ENCODE measurements at places on chromosomes 2 and 18. TPM values are rescaled to one million over a fixed set of nuclear protein-coding genes. Genes with fewer than 3 reads are reported as not detected.

- peak; percentile 24 for DNase-seq
Observed at GRCh38 chr18:61333746-61334490, 688 bp downstream of the CDH20 start.

GRCh38 chr2:190679813-190680591 lies 31.1 kb downstream of the NAB1 start:
- no peak for DNase-seq

DNA sequence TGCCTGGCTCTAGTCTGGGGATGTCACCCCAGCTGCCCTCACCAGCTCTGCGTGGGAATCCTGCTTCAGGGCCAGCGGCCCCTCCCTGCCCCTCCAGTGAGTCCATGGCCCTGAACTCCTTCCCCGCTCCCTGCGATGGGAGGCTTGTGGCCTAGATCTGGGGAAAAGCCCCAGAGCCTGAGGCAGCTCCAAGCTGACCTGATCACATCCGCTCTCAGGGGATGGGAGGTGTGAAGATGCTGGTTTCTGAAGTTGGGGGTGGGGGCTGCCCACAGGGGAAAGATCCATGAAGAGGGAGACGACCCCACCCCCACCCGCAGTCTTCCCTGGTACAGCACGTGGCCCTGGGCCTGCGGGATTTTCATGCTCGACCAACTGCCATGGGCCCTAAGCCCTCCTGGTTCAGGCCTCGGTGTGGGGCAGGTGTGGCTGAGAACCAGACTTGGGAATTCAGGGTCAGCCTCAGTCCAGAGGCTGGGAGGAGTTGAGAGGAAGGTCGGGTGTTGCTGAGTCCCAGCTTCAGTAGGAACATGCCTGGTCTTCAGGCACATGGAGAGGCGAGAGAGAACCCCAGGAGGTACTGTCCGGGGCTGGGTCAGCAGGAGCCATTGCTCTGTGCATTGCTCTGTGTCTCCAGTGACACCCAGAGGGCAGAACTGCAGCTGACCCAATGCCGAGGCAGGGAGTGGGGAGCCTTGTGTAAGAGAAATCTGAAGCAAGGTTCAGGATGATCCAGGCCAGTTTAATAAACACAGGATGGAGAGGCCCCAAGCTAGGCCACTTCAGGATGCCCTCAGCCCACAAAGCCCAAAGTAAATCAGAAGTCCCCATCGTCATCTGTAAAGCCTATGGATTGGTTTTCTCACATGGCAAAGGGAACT lies 115.1 kb downstream of the CAPN13 start:
- DNase-seq, result peak; percentile 26

DNA sequence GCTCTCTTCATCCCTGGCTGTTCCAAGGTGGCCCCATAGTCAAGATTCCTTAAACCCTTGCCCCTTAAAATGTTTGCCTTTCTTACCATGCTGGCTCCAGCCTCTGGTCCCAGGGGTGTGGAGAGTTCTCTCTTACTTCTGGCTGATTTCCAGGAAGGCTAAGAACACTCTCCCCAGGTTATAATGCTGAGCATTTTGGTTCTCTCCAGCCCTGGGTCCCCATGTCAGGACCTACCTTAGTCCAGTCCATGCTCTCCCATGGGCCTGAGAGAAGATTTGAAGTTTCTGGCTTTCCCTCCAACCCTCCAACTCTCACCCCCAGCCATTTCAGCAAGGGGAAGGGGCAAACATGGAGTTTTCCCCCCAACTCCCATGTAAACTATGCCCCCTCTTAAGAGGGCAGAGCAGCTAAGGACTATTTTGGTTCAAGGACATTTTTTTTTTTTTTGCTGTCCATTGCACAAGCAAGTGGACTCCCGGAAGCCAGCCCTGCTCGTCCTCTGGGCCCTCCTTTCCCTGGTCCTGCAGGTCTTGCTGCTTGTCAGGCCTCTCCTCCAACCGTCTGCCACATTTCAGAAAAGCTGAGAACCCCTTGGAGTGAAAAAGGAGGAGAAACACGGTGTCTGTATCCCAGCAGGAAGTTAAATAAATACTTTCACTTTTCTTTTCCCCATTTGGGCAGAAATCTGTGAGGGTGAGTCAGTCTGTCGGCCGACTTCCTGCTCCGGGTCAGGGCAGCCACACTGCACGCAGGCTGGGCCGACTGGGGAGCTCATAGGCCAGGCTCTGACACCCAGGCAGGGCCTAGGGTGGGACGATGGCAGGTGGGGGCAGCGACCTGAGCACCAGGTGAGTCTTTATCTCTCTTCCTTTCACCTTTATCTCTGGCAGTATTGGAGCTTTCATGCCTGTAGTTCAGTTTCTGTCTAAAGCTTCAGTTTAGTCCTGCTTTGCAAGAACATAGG lies at the start of gene SP140L:
Gene SP140L, plus strand, starts transcription at position 741 of the 965 bp plus-strand sequence. Its CDS starts 77 bp downstream, at position 818.
- peak; percentile 81 for DNase-seq

GRCh38 chr2:237500681-237501424 lies 13.8 kb downstream of the MLPH start:
- DNase-seq, result peak; percentile 86

DNA sequence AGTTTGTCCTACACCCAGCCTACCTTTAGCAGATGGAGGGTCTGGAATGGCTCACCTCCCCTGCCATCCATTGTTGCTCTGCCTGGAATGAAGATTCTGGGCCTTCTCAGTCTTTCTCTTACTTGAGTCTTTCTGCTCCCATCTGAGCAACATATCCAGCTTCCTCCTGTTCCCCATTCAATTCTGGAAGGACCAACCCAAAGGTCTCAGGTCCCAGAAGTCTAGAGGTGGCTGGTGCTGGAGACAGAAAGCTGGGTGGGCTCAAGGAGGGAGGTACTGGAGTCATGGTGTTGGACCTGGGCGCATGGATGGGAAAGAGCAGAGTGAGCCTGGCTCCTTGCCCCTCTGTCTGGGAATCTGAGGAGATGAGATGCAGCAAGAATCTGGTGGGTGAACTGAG lies 93.5 kb upstream of the SIX3 start:
- no peak for DNase-seq

DNA sequence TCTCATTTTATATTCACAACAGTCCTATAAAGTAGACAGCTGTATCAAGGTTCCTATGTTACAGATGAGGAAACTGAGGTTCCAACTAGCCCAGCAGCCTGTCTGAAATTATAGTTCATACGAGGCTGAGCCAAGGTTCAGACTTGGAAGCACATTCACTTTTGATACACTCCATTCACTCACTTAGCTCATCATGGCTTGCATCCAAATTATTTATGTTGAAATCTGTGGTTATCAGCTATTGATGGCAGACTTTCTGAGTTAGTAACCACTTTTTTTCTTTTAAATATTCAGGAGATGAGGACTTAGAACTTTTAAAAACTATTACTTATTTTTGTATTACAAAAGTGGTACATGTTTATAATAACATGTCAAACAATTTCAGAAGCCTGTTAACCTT lies 188.2 kb downstream of the MTX2 start:
- peak; percentile 15 for DNase-seq

GRCh38 chr2:187865025-187865424 lies 310.8 kb upstream of the TFPI start:
- no peak for DNase-seq

DNA sequence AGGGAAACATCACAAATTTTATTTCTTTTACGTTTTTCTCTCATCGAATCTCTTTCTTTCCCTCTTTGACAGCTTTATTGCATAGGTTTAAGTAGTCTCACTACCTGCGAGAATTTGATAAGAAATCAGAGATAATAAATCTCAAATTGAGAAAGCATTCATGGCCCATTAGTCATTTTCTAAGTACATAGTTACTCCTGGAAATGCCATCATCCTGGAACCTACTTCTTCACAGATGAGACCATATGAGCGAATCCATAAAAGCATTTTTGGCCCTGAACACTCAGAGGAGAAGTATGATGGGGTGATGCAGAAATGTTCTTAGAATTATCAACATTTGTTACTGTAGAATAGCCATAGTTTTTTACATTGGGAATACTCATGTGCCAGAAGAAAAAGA lies 138.0 kb upstream of the ARHGAP28 start:
- DNase-seq, result no peak

- peak; percentile 71 for DNase-seq
Observed at GRCh38 chr2:133109772-133110171, 439.8 kb upstream of the LYPD1 start.

GRCh38 chr2:54855434-54855833 lies 132.0 kb downstream of the EML6 start:
- no peak for DNase-seq

DNA sequence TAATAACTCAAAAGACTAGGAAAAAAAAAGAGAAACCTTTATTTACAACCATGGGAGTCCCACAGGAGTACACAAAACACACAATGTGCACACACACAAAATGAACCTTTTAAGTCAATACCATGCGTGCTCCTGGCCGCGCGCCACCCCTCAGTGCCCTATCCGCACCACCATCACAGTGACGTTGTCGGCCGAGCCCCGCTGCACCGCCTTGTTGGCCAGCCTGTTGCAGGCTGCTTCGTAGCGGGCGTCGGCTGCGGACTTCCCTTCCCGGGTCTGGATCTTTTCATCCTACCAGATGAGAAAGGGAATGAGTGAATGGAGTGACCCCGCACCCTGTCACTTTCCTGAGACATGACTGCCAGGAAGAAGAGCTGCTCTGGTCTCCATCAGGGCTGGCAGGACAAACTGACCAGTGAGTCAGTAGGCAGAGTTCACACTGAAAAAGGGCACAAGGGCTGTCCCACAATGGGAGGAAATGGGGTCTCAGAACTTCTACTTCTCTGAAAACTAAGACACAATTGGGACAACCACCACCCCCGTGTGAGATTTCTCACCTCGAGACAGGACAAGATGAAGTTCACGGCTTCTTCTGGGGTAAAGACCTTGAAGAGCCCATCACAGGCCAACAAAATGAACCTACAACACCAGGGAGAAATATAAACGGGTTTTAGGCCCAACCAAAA lies 11.8 kb downstream of the ERFE start:
- peak; percentile 22 for DNase-seq

DNA sequence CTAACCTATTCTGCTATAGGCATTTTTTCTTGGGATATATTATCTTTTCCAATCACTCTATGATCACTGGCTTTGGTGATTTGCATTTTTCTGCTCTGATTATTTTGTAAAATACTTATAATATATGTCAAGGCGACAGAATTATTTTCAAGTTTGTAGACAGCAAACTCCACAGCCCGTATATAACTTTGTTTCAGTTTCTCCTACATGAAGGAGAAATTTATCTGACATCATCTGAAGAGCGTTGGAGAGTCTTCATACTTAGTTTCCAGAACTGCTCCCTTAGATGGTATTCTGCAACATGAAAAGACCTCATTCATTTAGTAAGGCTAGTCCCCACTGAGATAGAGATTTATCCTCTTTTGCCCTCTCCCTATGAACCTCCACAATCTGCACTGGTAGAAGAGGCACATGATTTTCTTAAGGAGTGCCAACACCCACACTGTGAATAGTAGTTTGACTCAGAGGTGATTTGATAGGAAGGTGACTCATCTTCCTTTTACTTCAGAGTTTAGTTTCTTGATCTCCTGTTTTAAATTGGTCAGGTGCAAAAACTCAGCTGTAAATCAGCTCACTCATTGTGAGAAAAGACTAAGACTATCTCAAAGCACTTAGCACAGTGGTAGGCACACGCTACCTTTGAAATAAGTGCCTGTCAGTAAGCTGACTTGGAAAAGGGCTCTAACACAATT lies 1848.6 kb upstream of the CELF4 start:
- peak; percentile 35 for DNase-seq

DNA sequence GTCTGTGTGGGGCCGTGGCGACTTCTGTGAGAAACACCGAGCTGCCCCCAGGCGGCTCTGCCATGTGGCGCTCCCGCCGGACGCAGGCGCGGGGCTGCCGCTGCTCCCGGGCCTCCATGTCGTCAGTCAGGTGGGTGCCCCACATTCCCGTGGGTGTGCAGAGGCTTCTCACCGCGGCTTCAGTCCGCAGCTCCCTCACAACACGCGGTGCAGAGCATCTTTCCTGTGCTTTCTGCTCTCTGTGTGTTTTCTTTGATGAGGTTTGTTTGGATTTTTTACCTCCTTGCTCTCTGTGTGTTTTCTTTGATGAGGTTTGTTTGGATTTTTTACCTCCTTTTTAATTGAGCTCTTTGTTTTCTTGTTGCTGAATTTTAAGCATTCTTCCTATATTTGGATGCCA lies 13.0 kb downstream of the AQP12A start:
- no peak for DNase-seq

DNA sequence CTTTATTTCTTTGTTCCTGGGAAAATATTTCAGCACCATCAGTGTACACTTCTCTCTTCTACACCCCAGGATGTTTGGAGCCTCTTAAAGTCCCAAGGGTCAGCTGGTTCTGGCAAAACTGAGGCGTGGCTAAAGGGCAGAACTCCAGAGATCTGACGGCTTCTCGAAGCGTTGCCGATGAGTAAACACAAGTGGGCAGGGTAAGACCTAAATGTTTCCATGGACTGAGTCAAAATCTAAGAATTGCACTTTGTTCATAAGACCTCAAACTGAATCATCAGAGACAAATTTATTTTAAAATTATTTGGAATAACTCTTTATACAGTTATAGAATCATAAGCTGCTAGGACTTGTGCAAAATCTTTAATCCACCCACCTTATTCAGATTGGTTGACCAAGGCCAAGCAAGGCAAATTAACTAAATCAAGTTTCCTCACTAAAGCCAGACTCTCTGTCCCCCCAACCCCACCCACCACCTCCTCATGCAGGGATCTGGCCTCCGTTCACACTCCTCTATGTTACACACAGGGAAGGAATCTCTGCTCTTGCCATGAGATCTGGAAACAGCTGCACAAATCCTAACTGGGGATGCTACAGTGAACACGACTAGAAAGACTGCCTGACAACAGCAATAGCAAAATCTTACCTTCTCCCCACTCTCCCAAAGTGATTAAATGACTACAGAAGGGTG lies 342.6 kb upstream of the KLHL29 start:
- DNase-seq, result peak; percentile 39

DNA sequence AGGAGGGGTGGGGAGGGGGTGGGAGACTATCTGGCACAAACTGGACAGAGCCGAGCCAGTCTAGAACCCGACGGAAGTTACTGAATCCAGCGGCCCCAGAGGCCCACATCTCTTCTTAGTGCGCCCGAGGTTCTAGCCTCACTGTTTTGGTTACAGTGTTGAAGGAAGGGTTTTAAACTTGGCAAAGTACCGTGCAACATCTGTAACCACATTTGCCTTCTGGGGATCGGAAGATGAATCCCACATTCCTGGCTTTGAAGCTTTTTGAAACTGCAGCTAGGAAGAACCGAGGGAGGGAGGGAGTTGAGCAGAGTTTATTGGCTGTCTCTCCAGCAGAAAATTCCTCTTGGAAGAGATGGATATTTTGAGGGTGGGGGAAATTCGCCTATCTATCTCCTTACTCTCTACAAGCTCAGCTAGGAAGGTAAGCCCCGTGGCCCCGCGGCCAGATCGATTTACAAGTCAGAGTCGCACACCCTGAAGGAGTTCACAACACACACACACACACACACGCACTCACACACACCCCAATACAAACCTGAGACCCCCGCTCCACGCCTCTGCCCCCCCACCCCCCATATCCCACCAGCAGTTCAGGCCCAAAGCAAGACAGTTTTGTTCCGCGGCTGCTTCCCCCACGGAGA lies 1.0 kb downstream of the ACVR1 start:
- peak; percentile 93 for DNase-seq

Gene LYPD1
- 0.74 TPM for total RNA-seq

Gene STARD6
- not detected for total RNA-seq

Gene ZBTB7C
- 0.41 TPM for total RNA-seq

Gene IGFBP5
- total RNA-seq, result 334 TPM

Gene CCDC141
- 2.7 TPM for total RNA-seq

Gene TRABD2A
- total RNA-seq, result 0.33 TPM

Gene NOSTRIN
- total RNA-seq, result 0.81 TPM

Gene UGT1A8
- total RNA-seq, result 0.09 TPM

Gene UGT1A6
- total RNA-seq, result 0.09 TPM
